ENCODE measurements at places on chromosomes 1 and 21.

GRCh38 chr21:16250273-16250672 lies 520.5 kb downstream of the USP25 start:
- no peak overlapping the region for H3K4me3 ChIP-seq
- no peaks in the 10 kb centered on the region for H3K36me3 ChIP-seq
- H3K4me1 ChIP-seq: no peaks in the 10 kb centered on the region
- DNase-seq: no peak
- no peaks in the 10 kb centered on the region for H3K27me3 ChIP-seq

- DNase-seq: no peak
- no peak overlapping the region for H3K27ac ChIP-seq
- H3K4me3 ChIP-seq: no peak overlapping the region
- H3K4me1 ChIP-seq: peaks cover 7% of the 10 kb centered on the region
Observed at GRCh38 chr21:42775123-42775522, 104.2 kb downstream of the WDR4 start.

DNA sequence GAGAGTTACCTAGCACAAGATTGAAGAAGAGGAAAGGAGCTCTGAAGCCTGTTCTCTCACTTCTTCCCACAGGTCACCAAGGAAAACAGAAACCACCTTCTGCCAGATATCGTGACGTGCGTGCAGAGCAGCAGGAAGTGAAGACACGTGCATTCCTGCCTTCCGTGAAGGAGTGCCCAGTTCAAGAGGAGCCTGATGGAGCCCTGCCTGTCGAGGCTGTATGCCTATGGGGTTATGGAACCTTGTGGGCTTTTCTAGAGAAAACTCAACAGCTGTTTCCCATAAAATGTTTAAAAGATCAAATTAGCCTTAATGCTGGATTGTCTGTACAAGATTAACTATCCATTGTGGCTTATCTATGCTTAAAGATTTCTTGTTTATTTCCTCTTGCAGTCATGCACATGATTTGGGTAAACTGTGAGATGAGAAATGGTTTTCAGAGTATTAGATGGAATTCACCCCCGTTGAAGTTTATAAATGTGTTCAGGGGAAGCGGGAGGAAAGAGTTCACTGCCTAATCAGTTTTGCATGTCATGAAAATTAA lies 27.8 kb downstream of the NTPCR start:
- no peaks in the 10 kb centered on the region for H3K4me1 ChIP-seq
- DNase-seq: no peak
- H3K4me3 ChIP-seq: no peak overlapping the region

GRCh38 chr1:31412732-31413404 lies at the start of gene SERINC2:
Gene SERINC2 (plus strand): TSS chr1:31413213. CDS start chr1:31413266, 53 bp downstream.
- H3K27ac ChIP-seq: no peak within 1 kb of the TSS
- DNase-seq: no peak
- H3K4me1 ChIP-seq: peaks cover 6% of the 10 kb centered on the region
- H3K4me3 ChIP-seq: peak within 1 kb of the TSS; percentile 78

- H3K4me1 ChIP-seq: no peaks in the 10 kb centered on the region
- no peak for DNase-seq
- H3K27ac ChIP-seq: no peak overlapping the region
- H3K36me3 ChIP-seq: no peaks in the 10 kb centered on the region
- no peaks in the 10 kb centered on the region for H3K27me3 ChIP-seq
Observed at GRCh38 chr1:31712068-31712467, 8.3 kb upstream of the COL16A1 start.

GRCh38 chr1:57603696-57604095 lies 179.8 kb upstream of the DAB1 start:
- peaks cover 3% of the 10 kb centered on the region for H3K4me1 ChIP-seq
- H3K27me3 ChIP-seq: no peaks in the 10 kb centered on the region
- H3K4me3 ChIP-seq: no peak overlapping the region
- DNase-seq: no peak
- no peaks in the 10 kb centered on the region for H3K36me3 ChIP-seq
- no peak overlapping the region for H3K27ac ChIP-seq
